Right atrium auricular region (tissue), 2 donors: ENCODE measurements at places on chromosomes 5 and 9. TPM values are rescaled to one million over a fixed set of nuclear protein-coding genes. Genes with fewer than 3 reads are reported as not detected.

MARVELD2 gene
- total RNA-seq = 2.3 TPM

- no peak for DNase-seq
Observed at GRCh38 chr9:82116556-82116955, 128.0 kb downstream of the SPATA31D1 start.

DNA sequence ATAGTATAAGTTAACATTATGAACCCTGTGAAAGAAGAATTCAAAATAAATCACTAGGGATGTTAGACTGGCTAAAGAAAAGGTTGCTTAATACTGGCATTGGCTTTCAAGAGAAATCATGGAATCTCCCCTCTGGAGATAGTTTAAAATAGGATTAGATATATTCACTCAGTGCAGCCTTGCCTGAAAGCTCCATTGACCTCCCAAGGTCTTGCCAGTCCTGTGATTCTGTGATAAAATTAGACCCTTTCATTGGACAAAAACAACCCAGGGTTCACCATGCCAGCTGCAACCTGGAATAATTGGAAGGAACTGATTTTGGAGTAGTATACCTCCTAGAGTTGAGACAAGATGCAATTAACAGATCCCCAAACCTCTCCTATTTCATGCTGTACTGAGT lies 588.1 kb upstream of the MEF2C start:
- DNase-seq = no peak

UBE2B gene
- total RNA-seq = 81.9 TPM

DNA sequence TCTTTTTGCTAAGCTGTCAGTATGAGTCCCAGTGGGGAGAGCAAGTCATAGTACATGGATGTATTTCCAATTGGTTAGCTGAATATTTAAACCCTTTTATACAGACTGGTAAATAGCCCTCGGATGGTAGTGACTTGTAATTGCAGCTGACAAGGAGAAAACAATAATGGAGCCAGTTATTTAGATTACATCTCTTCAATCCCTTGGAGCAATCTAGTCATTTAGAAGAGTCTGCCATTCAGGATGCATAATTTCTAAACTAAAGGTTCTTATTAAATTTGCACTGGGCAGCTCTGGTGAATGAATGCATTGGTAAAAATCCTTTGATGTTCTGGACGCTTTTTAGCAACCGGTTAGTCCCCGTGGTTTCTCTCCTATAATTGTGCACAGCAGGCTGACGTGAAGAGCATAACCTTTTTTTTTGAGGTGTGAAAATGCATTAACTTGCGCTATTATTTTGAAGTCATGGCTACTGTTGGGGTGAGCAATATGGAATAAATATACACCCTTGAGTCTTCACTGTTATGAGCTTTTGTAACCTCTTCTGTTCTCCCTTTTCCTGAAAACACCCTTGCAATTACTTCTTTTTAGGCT lies 158.6 kb upstream of the CD180 start:
- no peak for DNase-seq

FGF10 gene
- 0.75 TPM for total RNA-seq

- peak; percentile 99 for DNase-seq
Observed at GRCh38 chr5:134466241-134467069, 54.8 kb upstream of the CDKN2AIPNL start.

- no peak for DNase-seq
Observed at GRCh38 chr9:14531341-14532269, 161.6 kb downstream of the ZDHHC21 start.

FGF1 gene
- 47.9 TPM for total RNA-seq

PCDHA1 gene
- not detected for total RNA-seq

GRCh38 chr5:3535414-3536211 lies 60.0 kb upstream of the IRX1 start:
- no peak for DNase-seq

- no peak for DNase-seq
Observed at GRCh38 chr5:140348104-140348503, 1.7 kb upstream of the HBEGF start.

DELE1 gene
- 89.1 TPM for total RNA-seq

DNA sequence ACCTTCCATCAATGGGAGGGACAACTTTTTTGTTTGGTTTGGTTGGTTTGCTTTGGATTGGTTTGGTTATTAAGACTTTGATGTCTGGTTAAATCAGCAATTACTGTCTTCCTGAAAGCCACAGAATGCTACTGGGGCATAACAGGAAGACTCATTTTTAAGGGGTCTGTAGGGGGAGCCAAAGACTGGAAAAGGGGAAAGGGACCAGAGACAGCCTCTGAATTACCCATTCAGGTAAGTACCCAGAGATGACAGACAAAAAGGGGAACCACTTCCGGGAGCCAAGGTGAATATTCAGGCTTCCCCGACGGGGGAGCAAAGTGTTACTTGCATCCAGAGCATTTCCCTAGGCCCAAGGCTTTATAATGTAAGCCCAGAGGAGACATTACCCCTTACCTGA lies 4.6 kb upstream of the FEM1C start:
- no peak for DNase-seq

CD72 gene
- total RNA-seq = 0.79 TPM

NXNL2 gene
- not detected for total RNA-seq

CDX1 gene
- not detected for total RNA-seq

- peak; percentile 86 for DNase-seq
Observed at GRCh38 chr5:78638423-78638822, 10.1 kb downstream of the LHFPL2 start.

DNA sequence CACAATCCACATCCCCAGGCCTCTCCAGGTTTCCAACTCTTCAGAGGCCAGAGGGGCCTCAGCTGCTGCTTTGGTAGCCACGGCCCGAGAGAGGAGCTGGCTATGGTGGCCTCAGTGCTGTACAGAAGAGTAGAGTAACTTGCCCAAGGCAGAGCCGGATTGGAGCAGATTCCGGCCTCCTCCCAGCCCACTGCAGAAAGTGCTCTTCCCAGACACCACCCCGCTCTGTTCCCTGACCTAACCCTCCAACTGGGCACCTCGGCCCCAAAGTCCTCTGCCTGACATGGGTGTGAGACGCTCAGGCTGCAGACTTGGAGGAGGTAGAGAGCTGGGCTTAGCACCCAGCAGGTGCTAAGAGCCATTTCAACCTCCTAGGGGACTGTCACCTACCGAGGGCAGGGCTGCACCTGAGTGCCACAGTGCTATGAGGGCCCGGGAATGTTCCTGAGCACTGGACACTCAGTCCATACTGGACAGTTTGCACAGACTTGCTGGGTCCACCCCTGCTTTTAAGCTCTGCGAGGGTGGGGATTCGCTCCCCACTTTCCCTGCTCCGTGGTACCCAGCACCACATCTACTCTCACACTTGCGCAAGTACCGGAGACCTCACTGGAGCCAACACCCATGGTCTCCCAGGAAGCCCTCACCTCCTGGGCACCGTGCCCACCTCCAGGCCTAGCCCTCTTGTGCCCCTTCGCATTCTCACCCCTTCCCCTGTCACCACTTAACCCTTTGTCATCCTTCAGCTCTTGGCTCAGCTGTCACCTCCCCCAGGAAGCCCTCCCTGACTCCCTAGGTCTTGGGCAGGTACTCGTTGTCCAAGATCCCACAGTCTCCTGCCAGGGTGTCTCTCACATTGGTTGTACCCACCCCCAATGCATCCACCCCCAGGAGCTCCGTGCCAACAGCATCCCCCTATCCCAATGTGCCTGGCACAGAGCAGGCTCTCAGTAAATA lies 49.8 kb downstream of the DBH start:
- DNase-seq = no peak

DNA sequence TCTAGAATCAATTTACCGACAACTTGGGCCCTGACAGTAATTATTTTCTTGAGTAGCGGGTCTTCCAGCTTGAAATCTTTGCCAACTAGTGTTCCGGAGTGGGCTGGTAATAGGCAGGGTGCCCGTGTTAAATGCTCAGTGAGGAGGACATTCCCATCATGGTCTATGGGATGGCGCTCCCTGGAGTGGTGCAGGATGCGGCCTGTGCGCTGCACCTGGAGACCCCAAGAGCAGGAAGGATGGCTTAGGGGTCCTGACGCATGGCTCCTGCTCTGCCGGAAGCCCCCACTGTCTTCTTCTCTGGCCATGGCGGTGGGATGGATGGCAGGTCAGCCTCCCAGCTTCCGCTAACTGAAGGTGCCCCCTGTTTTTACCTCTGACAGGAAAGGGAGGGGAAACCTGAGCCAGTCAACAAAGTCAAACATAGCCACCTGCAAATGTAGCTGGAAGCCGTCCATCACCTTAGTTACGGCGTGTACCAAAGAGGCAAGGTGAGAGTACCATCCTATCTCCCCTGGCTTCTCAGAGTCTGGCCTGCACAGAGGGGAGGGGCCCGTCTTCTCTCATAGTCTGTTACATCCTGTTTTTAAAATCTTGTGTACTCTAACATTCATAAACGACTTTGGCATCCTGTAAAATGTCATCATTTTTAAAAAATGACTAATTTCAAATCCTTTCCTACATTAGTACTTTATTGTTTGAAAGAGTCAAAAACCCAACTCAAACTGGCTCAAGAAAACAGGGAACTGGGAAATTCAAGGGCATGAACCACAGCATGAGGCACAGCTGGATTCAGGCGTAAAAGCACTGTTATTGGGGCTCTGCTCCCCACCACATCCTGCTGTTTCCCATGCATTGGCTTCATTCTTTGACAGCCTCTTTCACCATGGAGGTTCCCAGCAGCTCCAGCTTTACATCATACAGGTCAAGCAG lies 28.5 kb upstream of the UNC5A start:
- no peak for DNase-seq

ADAMTS13 gene
- 2.0 TPM for total RNA-seq

- no peak for DNase-seq
Observed at GRCh38 chr5:172553903-172554302, 87.2 kb upstream of the NEURL1B start.

FOXD4L6 gene
- not detected for total RNA-seq
